ENCODE measurements at places on chromosomes 7 and 10. TPM values are rescaled to one million over a fixed set of nuclear protein-coding genes. Genes with fewer than 3 reads are reported as not detected.

The NFE2L3 gene
- total RNA-seq: 1.2 TPM

The PLEKHS1 gene
- total RNA-seq: 0.13 TPM

GRCh38 chr10:69382382-69383117, 34.2 kb downstream of the TACR2 start:
- no peak for DNase-seq

- peak; percentile 88 for DNase-seq
These were observed at the start of gene UPP1 for GRCh38 chr7:48089046-48090003. UPP1 (plus strand) TSS chr7:48089265; CDS start chr7:48094784, 5,519 bp downstream.

The LARP4B gene
- 77.8 TPM for total RNA-seq

The PTF1A gene
- total RNA-seq: not detected

- DNase-seq: no peak
These were observed 101.8 kb upstream of the PITRM1 start for GRCh38 chr10:3274414-3274813.

GRCh38 chr7:95320651-95321050, 3.7 kb downstream of the PON1 start:
- no peak for DNase-seq

The CHN2 gene
- 17.9 TPM for total RNA-seq

The TMEM225B gene
- total RNA-seq: 3.5 TPM

DNA sequence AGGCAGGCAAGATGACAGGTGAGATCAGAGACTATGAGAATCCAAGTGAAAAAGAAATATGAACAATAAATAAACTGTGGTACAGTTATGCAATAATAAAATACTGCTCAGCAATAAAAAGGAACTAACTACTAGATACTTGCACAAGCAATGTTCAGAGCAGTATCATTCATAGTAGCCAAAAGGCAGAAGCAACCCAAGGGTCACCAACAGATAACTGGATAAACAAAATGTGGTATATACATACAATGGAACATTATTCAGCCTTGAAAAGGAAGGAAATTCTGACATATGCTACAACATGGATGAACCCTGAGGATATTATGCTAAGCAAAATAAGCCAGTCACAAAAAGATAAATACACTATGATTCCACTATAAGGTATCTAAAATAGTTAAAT, 76.9 kb upstream of the KCNIP2 start:
- no peak for DNase-seq

GRCh38 chr7:42314696-42315095, 77.7 kb upstream of the GLI3 start:
- DNase-seq: no peak

GRCh38 chr7:33832271-33832721, 73.0 kb upstream of the BMPER start:
- no peak for DNase-seq

The ARHGEF5 gene
- total RNA-seq: 10.3 TPM

DNA sequence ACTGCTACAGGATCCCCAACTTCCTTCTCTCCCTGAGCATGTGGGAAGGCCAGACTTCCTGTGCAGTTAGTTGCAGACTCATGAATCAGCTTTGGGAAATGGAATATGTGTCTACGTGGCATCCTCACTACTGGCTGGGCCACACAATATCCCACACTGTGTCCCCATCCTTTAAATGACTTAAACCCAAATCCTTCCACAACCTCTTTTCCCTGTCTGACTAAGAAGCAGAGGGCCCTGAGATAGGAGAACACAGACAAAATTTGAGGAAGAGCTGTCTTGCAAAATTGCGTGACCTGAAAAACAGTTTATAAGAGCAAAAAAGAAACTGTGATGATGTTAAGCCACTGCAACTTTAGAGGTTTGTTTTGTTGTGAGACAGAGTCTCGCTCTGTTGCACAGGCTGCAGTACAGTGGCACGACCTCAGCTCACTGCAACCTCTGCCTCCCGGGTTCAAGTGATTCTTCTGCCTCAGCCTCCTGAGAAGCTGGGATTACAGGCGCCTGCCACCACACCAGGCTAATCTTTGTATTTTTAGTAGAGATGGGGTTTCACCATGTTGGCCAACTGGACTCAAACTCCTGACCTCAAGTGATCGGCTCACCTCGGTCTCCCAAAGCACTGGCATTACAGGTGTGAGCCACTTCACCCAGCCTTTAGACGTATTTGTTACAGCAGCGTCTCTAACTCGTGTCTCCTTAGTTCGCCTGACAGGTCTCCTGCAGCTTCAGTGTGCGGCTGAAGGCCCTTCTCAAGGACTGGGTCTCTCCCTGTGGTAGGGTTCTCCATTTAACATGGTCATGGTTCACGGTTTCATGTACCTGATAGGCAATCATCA, 46.9 kb upstream of the SFMBT2 start:
- DNase-seq: no peak

The RNF32 gene
- 2.0 TPM for total RNA-seq

DNA sequence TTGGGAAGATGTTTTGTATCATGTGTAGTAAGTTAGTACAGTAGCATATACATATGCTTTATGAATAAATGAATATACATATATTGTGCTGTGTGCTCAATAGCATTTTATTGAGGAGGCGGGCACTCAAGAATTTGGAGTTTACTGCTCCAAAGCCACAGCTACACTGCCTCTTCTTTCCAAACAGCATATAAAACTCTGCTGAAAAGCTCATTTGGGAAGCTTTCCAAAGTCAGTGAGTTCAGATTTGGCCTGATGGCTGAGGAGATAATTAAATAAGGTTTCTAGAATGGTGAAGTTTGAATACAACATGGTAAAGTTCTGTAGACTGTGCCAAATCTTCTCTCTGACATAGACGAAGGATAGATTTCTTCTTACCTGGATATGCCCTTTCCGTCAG, 29.8 kb downstream of the CDK1 start:
- no peak for DNase-seq

GRCh38 chr10:132455441-132455971, 58.5 kb downstream of the PWWP2B start:
- DNase-seq: no peak

GRCh38 chr10:123848564-123849457, 42.8 kb downstream of the CPXM2 start:
- DNase-seq: no peak

GRCh38 chr10:97648562-97649404, 8.3 kb downstream of the PI4K2A start:
- no peak for DNase-seq

DNA sequence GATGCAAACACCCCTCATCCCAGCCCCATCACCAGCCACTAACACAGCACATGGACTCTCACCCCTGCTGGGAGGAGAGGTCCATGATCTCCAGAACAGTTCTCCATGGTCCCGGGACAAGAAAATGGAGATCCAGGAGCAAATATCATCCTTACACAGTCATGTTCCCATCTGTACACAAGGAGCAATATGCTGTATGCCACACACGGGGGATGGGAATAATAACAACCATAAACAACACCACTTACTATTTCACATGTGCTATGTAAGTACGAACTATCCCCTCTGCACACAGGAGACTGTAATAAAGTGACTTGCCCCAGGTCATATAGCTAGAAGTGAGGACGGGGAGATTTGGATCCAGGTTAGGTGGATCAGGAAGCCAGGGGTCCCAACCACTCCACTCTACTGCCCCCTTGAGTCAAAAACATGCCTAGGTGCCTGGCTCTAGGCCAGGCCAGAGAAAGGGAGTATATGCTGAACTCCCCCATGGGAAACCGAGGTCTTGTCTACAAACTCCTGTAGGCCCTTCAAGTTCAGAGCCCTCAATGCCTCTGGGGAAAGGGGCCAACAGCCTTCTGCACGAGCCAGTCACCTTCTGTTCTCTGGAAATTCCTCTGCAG, 34.1 kb downstream of the LRRC20 start:
- peak; percentile 65 for DNase-seq

The ZNF398 gene
- 20.6 TPM for total RNA-seq

The NAT16 gene
- total RNA-seq: not detected

DNA sequence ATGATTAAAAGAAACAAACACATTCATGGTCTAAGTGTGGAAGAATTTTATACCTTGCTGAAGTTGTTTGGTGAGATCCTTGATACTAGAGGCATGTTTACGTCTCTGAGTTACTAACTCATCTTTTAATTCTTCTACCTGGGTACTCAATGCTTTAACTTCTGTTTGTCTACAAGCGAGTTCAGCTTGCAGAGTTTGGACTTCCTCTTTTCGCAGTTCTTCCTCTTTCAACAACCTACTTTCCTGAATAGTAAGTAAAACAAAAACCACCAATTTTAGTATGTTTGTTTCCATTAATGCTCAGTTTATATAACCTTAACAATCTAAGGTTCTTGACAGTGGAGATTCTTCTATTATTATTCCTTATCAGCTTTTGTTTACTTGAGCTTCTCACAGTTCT, 42.9 kb downstream of the CCDC186 start:
- DNase-seq: no peak

- no peak for DNase-seq
These were observed 154.5 kb upstream of the PPP2R2D start for GRCh38 chr10:131746241-131746711.

DNA sequence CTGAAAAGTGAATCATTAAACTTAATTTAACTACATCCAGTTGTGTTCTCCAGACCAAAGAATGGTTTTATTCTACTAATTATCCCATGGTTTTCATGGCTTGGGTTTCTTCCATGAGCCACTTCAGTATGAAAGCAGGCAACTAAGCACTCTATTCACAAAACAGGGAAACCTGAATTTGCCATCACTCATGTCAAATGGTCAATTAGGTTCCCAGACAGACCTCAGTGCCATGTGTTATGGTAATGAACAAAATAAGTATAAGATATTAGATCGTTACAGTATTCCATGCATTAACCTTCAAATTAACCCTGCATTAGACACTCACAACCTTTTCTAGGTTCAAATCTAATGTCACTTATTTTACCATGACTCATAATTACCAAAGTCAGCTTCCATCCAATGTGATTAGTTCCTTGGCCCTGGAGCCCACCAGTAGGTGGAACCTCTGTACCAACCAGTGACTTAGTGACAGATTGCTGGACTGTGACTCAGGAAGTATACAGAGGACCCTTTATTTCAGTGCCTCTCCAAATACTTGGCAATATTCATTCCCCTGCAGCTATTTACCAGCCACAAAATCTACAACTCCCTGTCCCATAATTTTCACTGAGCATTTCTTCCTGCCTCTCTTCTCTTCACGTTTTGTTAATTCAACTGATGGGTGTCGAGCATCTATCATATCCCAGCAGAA, 1270.2 kb upstream of the SORCS1 start:
- DNase-seq: no peak

The GPR15LG gene
- total RNA-seq: not detected

DNA sequence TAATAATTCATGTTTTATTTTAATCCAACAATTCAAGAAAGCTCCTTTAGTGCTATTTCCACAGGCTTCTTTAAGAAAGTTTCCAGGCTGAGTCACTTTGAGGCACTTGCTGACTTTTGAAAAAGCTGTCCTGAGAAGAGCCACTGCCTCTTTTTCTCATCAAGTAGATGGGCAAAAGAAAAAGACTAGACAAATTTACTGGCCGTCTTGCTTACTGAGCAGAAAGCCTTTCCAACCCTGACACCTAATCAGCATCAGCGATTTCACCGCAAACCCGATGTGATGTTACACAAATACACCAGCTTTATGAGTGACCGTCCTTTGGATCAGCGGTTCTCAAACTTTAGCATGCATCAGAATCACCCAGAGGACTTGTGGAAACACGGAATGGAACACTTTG, 24.3 kb downstream of the CTTNBP2 start:
- DNase-seq: no peak

GRCh38 chr7:36154255-36155212, 1.5 kb downstream of the EEPD1 start:
- peak; percentile 47 for DNase-seq

GRCh38 chr10:45000752-45001380, at the start of gene ZNF22:
ZNF22 (plus strand) TSS chr10:45000923; CDS start chr10:45003369, 2,446 bp downstream.
- DNase-seq: peak; percentile 70

The IFIT1B gene
- total RNA-seq: not detected

DNA sequence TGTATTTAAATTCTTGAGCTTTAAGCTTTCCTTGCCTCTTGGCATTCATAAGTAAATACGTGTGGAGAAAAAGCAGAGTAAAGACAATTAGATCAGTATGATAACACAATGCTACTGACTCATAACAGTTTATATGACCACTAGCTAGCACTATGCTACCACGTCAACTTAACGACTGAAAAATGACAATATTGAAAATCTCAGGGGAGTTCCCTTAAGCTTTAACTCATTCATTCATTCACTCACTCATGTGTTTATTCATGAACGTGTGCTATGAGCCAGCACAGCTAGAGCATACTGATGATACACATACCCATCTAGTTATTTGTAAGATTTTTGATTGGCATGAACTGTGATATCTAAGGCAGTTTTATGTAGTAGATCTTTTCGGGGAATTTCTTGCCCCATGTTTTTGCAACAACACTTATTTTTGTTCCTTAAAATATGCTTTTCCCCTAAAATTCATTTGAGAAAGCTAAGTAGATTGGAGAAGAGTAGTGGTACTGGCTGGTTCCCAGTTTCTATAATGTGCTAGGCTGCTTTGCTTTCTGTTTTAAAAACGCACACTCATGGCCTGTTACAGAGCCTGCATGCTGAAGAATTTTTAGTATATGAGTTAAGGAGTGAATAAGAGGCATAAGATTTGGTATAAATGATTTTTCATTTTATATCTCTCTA, 57.4 kb upstream of the ACBD5 start:
- no peak for DNase-seq

The CALHM2 gene
- 90.4 TPM for total RNA-seq

DNA sequence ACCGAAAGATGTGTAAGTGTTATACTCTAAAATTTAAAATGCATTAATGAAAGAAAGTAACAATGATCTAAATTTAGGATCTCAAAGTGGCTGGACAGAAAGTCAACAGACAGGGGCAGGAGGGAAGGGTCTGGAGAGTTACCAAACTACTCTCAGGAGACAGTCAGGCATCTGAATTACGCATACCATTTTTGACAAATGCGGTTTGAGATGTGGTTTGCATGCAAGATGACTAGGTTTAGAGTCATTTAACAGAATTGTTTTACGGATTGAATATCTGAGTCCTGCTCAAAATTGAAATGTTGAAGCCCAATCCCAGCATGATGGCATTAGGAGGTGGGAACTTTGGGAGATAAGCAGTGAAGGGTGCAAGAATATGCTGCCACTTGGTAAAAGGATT, 314.1 kb downstream of the WDR11 start:
- DNase-seq: no peak

DNA sequence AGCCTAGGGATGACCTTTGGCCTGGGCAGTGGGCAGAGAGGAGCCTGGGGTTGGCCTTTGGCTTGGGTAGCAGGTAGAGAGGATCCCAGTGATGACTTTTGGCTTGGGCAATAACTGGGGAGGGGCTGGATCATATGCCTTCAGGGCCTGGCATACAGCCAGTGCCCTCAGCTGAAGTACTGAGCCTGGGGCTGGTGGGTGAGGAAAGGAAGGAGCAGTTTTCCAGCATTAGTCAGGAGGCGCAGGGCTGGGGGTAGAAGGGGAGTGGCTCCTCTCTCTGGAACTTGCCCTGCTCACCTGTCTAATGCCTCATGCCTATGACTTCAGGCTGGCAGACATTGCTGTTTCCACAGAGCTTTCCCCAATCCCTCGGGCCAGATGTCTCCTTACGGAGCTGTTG, 15.2 kb upstream of the COMTD1 start:
- DNase-seq: no peak

The RET gene
- total RNA-seq: 0.12 TPM

The LRIT1 gene
- not detected for total RNA-seq

The LRMDA gene
- 22.9 TPM for total RNA-seq

Data from ovary (tissue), 10 donors.